ENCODE measurements at places on chromosomes 5 and 9.

GRCh38 chr5:17223367-17224185 lies 6.1 kb downstream of the BASP1 start:
- DNase-seq, result no peak

DNA sequence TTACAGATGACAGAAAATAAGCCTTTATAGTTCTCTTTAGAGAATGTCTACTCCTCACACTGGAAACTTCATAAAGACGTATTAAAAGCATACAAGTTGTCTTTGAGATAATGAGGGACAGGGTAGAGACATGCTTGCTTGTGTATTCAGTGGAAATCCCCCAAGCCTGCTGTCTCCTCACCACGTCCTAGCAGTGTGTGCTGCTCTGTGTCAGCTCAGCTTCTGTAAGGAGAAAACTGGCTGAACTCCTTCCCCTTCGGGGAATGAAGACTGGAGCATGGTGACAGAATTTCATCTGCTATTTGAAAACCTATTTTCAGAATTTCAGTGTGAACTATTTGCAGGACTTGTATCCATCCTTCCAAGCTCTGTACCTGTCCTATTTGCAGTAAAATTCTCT lies 9.4 kb downstream of the OR2V2 start:
- no peak for DNase-seq

DNA sequence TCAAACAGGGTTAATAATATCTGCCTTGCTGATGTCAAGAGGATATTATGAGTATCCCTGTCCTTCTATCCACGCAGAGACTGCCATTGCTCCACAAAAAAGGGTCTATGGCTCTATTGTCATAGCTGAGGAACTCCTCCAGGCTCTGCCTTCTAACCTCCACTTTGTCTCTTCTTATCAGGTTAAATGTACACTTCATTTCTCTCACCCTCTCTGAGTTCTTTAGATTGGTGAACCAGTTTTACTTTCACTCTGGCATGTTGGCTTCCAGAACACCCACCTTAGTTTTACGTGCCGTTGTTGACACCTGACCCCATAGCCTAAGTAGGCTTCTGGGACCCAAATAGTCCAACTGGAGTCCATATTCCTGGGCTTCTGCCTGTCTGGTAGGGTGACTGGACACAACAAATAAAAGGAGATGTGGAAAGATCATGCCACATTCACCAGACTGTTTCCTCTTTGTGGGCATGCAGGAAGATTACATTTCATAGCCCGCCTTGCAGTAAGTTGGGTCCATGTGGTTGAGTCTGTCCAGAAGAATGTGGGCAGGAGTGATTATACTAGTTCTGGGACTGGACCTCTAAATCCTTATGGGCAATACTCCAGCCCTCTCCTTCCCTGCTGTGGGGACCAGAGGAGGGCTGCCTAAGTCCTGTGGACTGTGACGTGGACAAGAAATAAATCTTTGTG lies 350.4 kb upstream of the CLINT1 start:
- no peak for DNase-seq

- DNase-seq, result no peak
Observed at GRCh38 chr5:125412561-125413495, 666.4 kb upstream of the ZNF608 start.

GRCh38 chr5:98581112-98581997 lies 192.1 kb upstream of the RGMB start:
- DNase-seq, result no peak

Measured in GM12891 (cell line).